ENCODE measurements at places on chromosomes 3 and 15.

DNA sequence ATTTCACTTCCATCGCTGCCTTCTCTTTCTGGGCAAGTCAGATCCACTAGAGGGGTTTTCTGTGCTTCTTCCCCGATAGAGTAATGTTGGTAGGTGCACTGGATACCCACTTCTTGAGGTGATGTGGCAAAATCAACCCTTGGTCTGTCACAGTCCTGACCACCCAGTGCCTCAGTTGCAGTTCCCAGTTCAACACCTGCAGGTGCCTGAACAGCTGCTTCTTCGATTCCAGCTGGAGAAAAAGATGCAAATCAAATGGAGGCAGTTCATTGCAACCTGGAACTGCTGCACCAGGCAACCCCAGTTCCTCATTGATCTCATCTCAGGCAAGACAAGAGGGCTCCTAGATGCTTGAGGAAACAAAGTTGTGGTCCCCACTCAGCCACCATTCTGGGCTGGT is 186.6 kb downstream of the UBE2E2 start:
- H3K27me3 ChIP-seq: no peaks in the 10 kb centered on the region
- H3K4me1 ChIP-seq: no peaks in the 10 kb centered on the region
- H3K4me3 ChIP-seq: no peak overlapping the region
- H3K36me3 ChIP-seq: no peaks in the 10 kb centered on the region
- no peak for DNase-seq

DNA sequence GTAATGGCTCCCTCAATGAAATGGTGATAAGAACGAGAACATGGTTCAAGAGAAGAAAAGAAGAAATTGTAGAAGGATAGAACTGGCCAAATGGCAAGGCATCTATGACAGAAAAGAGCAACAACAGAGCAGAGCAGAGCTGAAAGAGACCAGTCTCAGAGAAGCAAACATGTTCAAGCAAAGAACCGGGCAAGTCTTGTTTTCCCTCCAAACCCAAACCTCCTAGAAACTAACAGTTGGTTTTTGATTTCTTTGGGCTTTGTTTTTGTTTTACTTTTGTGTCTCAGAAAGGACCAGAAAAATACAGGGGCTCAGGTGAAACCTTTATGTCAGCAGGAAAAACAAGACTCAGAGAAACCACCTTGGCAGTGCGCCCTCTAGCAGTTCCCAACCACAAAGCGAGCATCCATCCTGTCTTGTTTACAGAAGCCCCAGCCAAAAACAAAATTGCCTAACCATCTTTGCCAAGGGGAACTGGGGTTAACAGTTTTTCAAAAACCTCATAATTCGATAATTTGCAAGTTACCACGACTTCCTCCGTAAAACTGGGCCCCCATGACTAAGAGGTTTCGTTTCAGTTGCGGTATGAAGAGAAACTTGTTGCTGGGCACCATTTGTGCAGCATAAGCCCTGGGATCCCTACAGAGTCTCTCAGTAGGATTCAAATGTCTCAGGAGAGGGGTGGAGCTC is 159.2 kb upstream of the SLC24A5 start:
- H3K36me3 ChIP-seq: no peaks in the 10 kb centered on the region
- peak overlapping the region; percentile 50 for H3K4me3 ChIP-seq
- H3K4me1 ChIP-seq: peaks cover 31% of the 10 kb centered on the region
- peak overlapping the region; percentile 77 for H3K27ac ChIP-seq
- H3K27me3 ChIP-seq: peaks cover 16% of the 10 kb centered on the region

DNA sequence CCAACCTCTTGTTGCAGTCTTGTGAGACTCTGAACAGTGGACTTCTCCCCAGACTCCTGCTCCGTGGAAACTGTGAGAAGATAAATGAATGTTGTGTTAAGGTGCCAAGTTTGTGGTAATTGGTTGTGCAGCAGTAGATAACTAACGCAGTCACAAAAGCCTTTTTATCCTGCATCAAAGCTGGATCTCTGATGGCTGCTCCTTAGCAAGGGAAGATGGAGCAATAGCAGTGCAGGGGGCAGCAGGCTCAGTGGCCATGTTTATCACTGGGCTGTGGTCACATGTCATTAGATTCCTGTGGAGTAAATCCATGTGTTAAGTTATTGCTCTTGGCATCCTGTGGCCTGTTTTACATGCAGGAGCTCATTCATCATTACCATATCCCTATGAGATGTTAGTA is 13.5 kb downstream of the CMTM7 start:
- H3K36me3 ChIP-seq: peaks cover 27% of the 10 kb centered on the region
- H3K4me1 ChIP-seq: peaks cover 46% of the 10 kb centered on the region
- no peak overlapping the region for H3K27ac ChIP-seq
- no peaks in the 10 kb centered on the region for H3K27me3 ChIP-seq
- H3K4me3 ChIP-seq: no peak overlapping the region
- no peak for DNase-seq

GRCh38 chr3:70261283-70261682 is 51.2 kb downstream of the MDFIC2 start:
- H3K4me1 ChIP-seq: no peaks in the 10 kb centered on the region
- H3K36me3 ChIP-seq: no peaks in the 10 kb centered on the region
- H3K27me3 ChIP-seq: no peaks in the 10 kb centered on the region
- no peak for DNase-seq
- no peak overlapping the region for H3K27ac ChIP-seq

DNA sequence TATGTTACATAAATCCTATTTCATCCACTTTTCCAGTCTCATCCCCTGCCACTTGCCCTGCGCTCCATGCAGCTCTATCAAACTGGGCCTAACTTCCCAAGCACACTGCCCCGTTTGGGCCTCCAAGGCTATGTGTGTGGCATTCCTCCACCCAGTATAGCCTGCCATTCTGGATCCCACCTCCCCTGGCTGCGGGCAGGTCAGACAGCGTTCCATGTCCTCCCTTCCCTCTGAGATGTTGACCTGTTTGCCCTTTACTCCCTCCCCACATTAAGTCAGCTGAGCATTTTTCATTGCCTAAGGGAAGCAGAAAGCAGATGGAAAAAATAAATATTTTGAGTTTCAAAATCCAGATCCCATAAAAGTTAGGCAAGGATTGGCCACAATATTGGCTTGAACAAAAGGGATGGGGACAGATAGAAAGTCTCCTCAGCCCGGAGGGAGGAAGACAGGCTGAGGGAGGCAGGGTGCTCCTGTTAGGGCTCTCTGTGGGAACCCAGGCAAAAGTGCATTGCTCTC is 73.3 kb downstream of the CYP19A1 start:
- no peak overlapping the region for H3K27ac ChIP-seq
- H3K27me3 ChIP-seq: peaks cover 32% of the 10 kb centered on the region
- no peaks in the 10 kb centered on the region for H3K36me3 ChIP-seq
- peaks cover 1% of the 10 kb centered on the region for H3K4me1 ChIP-seq
- no peak for DNase-seq
- no peak overlapping the region for H3K4me3 ChIP-seq

GRCh38 chr3:183967693-183968092 is 50.0 kb downstream of the ABCC5 start:
- no peaks in the 10 kb centered on the region for H3K36me3 ChIP-seq
- no peak for DNase-seq
- no peak overlapping the region for H3K27ac ChIP-seq
- H3K4me3 ChIP-seq: no peak overlapping the region

GRCh38 chr3:37603722-37604121 is 258.0 kb upstream of the CTDSPL start:
- H3K4me1 ChIP-seq: no peaks in the 10 kb centered on the region
- no peak overlapping the region for H3K27ac ChIP-seq
- peaks cover 7% of the 10 kb centered on the region for H3K27me3 ChIP-seq
- H3K4me3 ChIP-seq: no peak overlapping the region

DNA sequence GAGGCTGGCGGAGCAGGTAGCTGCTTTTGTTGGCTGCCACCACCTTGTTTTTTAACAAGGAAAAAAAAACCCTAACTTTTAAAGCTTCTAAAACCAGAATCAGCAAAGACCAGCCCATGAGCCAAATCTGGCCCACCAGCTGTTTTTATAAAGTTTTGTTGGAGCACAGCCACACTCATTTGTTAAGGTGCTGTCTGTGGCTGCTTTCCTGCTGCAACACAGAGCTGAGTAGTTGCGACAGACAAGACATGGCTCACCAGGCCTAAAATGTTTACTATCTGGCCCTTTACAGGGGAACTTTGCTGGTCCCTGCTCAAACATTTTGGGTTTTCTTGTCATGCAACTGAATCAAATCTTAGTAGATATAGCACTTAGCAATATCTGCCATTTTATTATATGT is 18.9 kb downstream of the EFCAB12 start:
- H3K36me3 ChIP-seq: no peaks in the 10 kb centered on the region
- DNase-seq: no peak
- no peak overlapping the region for H3K27ac ChIP-seq
- no peaks in the 10 kb centered on the region for H3K4me1 ChIP-seq

GRCh38 chr3:156518726-156519125 is 36.2 kb downstream of the SSR3 start:
- H3K36me3 ChIP-seq: peaks cover 11% of the 10 kb centered on the region
- no peak overlapping the region for H3K27ac ChIP-seq
- H3K4me3 ChIP-seq: no peak overlapping the region
- peaks cover 33% of the 10 kb centered on the region for H3K4me1 ChIP-seq
- peaks cover 12% of the 10 kb centered on the region for H3K27me3 ChIP-seq

DNA sequence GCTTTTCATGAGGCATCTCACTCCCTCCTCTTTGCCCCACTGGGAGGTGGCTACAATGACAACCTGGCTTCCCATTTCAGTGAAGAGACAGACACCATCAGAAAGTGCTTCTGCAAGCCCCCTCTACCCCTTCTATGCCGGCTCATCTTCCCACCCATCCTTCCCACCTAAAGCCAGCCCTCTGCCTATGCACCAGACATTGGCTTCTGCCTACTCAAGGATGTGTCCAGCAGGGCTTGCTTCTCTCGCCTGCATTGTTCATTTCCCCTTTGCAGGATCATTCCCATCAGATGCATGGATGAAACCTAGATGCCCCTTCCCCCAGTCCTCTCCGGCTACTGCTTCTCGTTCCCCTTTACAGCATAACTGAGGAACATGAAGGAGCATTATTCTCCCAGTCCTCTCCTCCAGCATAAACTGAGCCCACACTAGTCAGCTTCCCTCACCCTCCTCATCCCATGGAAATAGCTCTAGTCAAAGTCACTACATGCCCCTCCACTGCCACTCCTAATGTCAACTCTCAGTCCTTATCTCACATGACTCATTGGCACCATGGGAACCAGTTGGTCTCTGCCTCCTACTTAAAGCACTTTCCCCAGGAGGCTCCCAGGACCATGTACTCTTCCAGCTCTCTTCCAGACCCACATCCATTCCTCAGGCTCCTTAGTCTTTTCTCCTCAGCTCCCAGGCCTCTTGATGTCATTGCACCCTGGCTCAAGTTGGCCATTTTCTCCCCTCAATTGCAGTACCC is 47.9 kb downstream of the TM2D3 start:
- no peaks in the 10 kb centered on the region for H3K36me3 ChIP-seq
- H3K27me3 ChIP-seq: peaks cover 14% of the 10 kb centered on the region
- H3K27ac ChIP-seq: no peak overlapping the region
- DNase-seq: no peak

DNA sequence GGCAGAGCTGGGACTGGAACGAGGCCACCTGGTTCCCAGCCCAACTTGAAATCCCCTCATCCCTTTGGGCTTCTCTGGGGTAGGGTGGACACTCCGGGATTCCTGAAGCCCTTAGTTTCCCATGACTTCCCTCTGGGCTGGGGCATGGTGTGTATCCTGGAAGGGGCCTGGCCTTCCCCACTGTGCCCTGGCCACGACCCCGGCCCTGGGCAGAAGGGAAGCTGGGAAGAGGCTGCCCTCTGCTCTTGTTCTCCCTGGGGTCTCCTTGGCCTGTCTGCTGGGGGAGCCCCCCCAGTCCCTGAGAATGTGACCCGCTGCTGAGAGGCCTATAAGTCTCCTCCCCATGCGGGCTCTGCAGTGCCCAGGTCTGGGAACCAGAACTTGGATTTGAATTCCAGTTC is 104.9 kb downstream of the LINGO1 start:
- peaks cover 6% of the 10 kb centered on the region for H3K27me3 ChIP-seq
- no peak overlapping the region for H3K4me3 ChIP-seq
- no peaks in the 10 kb centered on the region for H3K36me3 ChIP-seq
- no peaks in the 10 kb centered on the region for H3K4me1 ChIP-seq

DNA sequence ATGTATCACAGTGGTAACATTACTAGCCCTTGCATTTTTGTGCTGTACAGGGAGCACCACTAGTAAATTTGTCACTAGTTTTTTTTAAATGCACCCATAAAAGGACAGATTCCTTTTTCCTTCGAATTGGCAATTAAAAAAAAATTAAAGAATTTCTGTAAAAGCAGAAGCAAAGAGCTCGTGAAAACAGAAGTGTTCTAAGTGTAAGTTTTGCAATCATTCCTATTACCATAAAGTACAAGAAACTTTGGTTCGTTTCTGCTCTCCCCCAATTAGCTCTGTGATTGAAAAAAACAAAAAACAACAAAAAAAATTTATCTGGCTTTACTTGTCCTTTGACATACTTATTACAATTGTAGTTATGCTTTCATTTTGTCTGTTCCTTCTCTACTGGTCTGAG is 5.3 kb downstream of the SERP1 start:
- peaks cover 46% of the 10 kb centered on the region for H3K36me3 ChIP-seq
- peaks cover 35% of the 10 kb centered on the region for H3K4me1 ChIP-seq
- no peak overlapping the region for H3K4me3 ChIP-seq
- H3K27ac ChIP-seq: no peak overlapping the region
- H3K27me3 ChIP-seq: no peaks in the 10 kb centered on the region

- H3K27me3 ChIP-seq: peaks cover 15% of the 10 kb centered on the region
- H3K4me1 ChIP-seq: no peaks in the 10 kb centered on the region
- H3K4me3 ChIP-seq: no peak overlapping the region
- H3K36me3 ChIP-seq: peaks cover 4% of the 10 kb centered on the region
Measured at GRCh38 chr3:45084820-45085816, 59.0 kb downstream of the CLEC3B start.

DNA sequence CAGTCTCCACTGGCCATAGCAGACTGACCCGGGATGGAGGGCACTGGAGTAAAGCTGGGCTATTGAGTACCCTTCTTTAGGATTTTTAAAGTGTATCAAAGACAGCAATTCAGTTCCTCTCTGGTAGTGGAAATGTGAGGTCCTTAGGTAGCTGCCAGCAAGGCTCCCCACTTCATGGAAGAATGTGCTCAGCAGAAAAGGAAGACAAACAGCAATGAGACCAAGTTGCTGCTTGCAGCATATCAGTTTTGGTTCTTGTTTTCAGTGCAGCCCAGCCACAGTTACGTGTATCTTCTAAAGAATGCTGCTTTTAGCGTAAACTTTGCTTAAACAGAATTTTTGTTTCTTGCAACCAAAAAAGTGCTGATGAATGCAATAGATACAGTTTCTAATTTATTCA is 374.0 kb upstream of the CBLB start:
- peak overlapping the region; percentile 9 for H3K27ac ChIP-seq
- H3K27me3 ChIP-seq: no peaks in the 10 kb centered on the region
- DNase-seq: no peak
- no peak overlapping the region for H3K4me3 ChIP-seq
- H3K36me3 ChIP-seq: peaks cover 8% of the 10 kb centered on the region
- peaks cover 4% of the 10 kb centered on the region for H3K4me1 ChIP-seq

- H3K27ac ChIP-seq: no peak overlapping the region
- no peaks in the 10 kb centered on the region for H3K4me1 ChIP-seq
- H3K4me3 ChIP-seq: no peak overlapping the region
- DNase-seq: no peak
Measured at GRCh38 chr3:73409138-73409763, 215.5 kb downstream of the PDZRN3 start.
